ENCODE measurements at places on chromosomes 13 and 19.
A peak's percentile ranks its signal among the peaks of the same experiment; 100 is the strongest.

DNA sequence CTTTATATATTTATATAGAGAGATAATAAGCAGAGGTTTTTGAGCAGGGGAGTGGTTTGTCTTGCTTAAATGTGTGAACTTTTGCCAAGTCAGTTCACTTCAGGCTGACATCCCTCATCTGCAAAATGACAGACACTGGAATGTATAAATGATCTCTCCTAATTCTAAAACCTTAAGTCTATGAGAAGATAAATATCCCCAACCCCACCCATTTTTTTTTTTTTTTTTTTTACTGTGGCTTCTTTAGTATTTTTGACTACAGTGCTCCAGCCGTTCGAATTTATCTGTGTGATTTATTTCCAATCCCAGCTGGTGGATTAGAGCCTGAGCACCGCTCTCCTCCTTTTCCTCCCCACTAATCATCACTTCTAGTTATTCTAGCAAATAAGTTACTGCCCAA lies 234.8 kb downstream of the DACH1 start:
- DNase-seq = no peak

DNA sequence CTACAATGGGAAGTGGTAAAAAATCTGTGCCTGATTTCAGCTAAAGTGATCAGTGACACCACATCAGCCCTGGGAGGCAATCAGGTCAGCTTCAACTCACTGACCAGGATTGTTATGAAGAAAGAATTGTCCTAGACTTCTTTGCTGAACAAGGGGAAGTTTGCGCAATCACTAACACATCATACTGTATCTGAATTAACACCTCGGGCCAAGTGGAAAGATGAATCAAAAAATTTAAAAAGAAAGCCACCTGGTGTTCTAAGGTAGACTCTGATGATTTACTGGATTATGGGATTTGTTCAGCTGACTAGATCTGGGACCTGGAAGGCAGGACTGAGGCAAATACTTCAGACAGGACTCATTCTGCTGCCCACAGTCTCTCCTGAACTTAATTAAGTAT lies 161.8 kb downstream of the DIAPH3 start:
- DNase-seq = no peak

GRCh38 chr19:53966931-53967330 lies 4.2 kb downstream of the CACNG8 start:
- DNase-seq = no peak

- DNase-seq = peak; percentile 14
These were observed 16.7 kb upstream of the ZNF564 start for GRCh38 chr19:12567951-12568350.
